AG04450 (cell line): ENCODE measurements at places on chromosomes 6 and 20. TPM values are rescaled to one million over a fixed set of nuclear protein-coding genes. Genes with fewer than 3 reads are reported as not detected.

DNA sequence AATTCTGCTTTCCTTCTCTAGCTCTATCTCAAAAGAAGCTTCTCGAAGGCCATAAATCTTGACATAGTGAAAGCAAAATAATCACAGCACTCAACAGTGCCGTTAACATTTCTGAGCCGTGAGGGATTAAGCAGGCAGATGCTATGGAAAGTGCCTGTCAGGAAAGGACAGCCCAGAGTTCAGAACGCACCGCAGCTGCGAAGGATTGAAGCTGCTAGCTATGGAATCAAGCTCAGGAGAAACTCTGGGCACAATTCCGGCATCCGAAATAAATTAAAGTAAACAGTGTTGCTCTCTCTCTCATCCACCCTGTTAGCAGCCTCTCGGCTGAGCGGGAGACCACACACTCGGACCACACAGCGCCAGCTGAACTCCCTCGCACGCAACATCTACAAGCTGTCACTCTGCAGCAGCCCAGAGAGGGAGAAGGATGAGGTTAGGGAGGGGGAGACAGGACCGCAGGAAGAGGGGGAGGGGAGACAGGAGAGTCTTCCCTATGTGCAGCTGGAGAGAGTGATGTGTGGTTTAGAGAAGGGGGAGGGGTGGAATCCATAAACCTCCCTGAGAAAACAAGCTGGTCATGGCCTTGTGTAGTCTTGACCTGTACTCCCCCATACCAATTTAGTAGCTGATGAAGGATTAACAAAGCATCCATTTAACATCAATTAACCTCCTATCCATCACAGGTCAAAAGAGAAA is 9.0 kb downstream of the EXOC2 start:
- peak; percentile 79 for DNase-seq

DNA sequence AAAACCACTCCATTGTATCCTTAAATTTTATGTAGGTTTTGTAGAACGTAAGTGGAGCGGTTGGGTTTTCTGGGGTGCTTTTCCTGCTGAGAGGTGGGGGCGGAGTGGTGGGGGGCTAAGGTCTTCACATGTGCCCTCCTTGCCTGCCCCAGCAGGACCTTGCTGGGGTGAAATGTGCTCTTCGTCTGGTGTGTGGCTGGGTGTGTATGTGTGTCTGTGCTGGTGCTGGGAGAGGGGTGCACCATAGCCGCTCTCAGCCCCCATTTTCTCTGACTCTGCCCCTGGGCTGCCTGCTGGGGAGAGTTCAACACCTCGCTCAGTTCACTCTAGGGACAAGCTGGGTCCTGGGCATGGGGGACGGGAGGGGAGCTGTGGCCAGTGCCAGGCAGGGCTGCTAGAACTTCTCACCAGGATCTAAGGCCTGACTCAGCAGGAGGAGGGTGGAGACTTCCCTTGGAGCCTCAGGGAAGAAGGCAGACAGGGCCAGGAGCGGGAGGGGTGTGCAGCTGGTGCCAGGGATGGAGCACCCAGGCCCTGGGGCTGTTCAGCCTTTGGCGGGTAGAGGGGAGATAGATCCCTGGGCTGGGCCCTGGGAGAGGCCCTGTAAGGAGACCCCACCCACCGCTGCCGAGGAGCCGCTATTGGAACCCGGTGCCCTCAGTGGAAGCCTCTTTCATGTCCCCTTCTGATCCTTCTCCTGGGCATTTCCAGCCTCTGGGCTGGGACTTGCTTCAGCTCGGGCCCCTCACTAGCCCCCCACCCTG is 4.8 kb downstream of the SOX18 start:
- no peak for DNase-seq

The DNAH8 gene
- polyA plus RNA-seq, result not detected in 2 replicates

The SLC17A9 gene
- 2.2 TPM in 2 replicates for polyA plus RNA-seq
